ENCODE measurements at places on chromosomes 3 and 15.

- no peak for DNase-seq
Measured at GRCh38 chr3:23923786-23924185, 6.9 kb downstream of the RPL15 start.

DNA sequence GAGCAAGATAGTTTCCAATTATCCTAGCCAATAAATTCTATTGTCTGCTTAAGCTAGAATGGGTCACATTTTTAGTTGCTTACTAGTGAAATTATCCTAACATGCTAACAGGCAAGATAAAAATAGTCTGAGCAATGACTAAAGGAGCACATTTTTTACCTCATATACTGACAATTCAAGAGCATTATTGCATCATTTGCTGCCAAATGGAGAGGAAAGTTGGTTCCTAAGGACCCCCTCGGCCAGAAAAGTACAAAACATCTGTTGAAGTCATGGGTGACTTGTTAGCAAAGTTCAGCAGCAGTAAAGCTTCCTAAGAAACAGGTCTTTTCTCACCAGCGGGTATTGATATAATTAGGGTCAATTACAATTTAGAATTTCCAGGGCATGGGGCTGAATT, 1001.0 kb downstream of the FHIT start:
- DNase-seq = no peak

- DNase-seq = no peak
Measured at GRCh38 chr15:38707802-38708671, 143.4 kb upstream of the RASGRP1 start.

DNA sequence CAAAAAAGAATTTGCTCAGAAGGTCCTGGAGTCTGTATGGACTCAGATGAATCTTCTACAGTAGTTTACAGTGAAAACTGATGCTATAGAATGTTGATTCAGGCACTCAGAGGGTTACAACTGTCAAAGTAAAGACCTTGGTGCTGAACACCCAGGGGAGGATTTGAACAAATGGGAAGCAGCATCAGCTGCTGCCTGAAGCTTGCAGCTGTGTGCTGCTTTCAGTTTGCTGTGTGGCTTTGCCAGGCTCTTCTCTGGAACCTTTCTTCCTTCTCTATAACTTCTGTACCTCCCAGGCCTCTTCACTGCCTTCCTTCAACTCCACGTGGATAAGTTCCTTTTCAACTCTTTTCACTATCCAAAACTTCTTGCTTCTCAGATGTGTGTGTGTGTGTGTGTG, 214.2 kb downstream of the GRM7 start:
- no peak for DNase-seq

GRCh38 chr3:148466143-148466542, 231.6 kb upstream of the AGTR1 start:
- DNase-seq = no peak

- no peak for DNase-seq
Measured at GRCh38 chr15:33292717-33293307, 18.0 kb upstream of the RYR3 start.

- DNase-seq = no peak
Measured at GRCh38 chr3:152071924-152072323, 196.8 kb upstream of the MBNL1 start.

DNA sequence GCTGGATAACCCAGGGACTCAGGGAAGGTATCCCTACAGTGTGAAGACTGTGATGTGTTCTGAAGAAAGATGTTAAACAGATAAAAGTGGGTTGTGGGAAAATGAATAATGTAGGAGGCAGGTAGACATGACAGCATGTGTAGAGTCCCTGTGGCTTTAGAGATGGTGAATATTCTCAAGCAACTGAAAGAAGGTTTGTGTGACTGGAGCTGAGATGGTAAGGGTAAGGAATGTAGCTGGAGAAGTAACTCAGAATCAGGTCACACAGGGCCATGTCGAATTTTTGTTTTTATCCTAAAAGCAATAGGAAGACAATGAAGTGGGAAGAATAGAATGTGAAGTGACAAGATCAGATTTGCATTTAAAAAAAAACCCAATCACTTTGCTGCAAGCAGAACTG, 53.7 kb upstream of the TRPC1 start:
- no peak for DNase-seq

All from stimulated activated CD8-positive, alpha-beta memory T cell treated with anti-CD3 and anti-CD28 coated beads, Interleukin-7, amount 100 ng/mL, for 4 hours (primary cell).